ENCODE measurements at places on chromosomes 1 and 21.
A peak's percentile ranks its signal among the peaks of the same experiment; 100 is the strongest.

GRCh38 chr1:29811727-29812407, 575.5 kb downstream of the PTPRU start:
- no peak for DNase-seq

DNA sequence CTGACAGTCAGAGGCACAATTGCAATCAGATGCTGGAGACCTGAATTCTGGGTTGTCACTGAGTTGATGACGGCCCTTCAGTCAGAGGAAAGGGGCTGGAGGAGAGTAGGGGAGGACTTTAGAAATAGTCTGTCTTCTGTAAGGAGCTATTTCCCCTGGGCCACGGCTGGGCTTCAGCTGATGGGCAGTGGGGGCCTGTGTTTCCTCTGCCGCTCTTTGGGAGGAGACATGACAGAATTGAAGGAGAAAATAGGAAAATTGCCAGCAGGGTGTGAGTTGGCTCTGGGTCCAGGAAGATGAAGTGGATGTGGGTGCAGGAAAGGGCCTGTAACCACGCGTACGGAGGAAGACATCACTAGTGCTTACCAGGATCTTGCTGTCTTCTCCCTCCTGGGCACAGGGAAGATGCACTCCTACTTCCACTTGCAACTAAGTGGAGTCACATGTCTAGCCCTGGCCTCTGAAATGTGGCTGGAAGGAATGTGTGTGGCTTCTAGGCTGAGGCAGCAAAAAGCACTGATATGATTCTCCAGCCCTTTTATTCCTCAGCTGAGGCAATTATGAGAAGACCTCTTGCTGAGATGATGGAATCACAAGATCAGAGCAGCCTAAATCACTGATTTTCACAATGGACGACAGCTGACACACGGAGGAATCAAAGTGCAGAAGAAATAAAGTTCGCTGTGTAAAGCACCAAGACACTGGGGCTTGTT, 250.0 kb downstream of the GRIK3 start:
- no peak for DNase-seq

DNA sequence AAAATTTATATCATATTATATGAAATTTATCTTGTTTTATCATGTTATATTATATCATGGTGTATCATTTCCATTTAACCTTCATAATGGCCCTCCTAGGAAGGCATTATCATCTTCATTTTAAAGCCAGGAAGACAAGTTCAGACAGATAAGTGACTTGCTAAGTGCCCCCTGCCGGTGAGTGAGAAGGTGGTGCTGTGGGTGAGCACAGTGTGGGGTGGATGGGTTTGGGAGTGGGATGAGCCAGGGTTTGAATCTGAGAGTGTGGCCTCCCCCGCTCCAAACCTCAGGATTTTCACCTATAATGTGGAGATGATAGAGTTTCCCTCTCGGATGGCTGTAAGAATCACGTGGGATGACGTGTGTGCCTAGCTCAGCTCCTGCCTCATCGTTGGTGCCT, 108.7 kb upstream of the IGSF21 start:
- DNase-seq, result no peak

DNA sequence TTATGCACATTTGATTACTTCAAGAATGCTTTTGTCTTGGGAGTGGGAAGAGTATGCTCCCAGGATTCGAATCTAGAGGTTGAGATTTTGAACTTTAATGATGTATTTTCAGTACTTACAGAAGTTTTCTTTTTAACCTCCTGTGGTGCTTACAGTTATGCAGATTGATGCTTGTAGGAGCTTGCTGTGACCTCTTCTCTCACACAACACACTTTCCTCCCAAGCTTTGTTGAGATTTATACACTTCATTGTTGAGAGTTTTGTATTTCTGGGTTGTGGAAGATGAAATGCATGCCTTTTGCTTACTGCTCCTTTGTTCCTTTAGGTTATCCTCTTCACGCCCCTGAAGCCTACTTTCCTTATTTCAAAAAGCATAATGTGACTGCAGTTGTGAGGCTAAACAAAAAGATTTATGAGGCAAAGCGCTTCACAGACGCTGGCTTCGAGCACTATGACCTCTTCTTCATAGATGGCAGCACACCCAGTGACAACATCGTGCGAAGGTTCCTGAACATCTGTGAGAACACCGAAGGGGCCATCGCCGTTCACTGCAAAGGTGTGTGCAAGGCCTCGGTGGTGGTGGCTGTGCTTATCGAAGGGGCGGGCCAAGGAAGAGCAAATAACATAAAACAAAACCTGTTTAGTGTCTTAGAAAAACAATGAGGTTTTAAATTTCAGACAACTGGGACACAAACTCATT, 75.5 kb upstream of the GPR88 start:
- no peak for DNase-seq

GRCh38 chr1:11768821-11769220, 6.8 kb downstream of the C1orf167 start:
- no peak for DNase-seq

GRCh38 chr21:24895885-24896734, 711.2 kb downstream of the MRPL39 start:
- no peak for DNase-seq

- no peak for DNase-seq
Observed at GRCh38 chr1:62937634-62938296, 153.8 kb downstream of the ATG4C start.

- no peak for DNase-seq
Observed at GRCh38 chr1:178599745-178600144, 86.8 kb downstream of the TEX35 start.

DNA sequence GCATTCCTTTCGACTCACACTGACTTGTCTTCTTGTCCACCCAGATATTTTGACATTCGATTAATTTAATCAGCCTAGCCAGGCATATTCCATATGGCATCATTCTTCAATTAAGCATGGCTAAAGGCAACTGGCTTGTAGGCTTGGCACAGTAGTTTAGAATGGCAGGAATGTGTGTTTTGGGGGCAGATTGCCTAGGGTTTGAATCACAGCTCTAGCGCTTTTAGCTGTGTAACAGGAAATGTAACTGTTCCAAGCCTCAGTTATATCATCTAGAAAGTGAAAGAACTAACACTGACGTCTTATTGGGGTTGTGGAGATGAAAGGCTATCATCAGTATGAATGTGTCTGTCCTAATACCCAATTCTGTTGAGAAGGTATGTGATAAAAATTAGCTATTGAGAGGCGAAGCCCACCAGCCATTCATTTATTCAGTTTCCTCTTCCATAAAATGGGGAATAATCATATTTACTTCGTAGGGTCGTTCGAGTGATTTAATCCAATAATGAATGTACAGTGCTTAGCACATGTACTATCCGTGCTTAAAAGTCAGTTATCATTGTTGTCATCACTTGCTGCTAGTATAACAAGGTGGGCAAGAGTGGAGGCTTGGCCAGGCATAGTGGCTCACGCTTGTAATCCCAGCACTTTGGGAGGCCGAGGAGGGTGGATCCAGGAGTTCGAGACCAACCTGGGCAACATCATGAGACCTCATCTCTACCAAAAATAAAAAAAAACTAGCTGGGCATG, 41.6 kb upstream of the GRHL3 start:
- DNase-seq, result no peak

- no peak for DNase-seq
Observed at GRCh38 chr1:21903638-21904453, 33.3 kb downstream of the HSPG2 start.

GRCh38 chr1:177838907-177839485, 130.9 kb downstream of the SEC16B start:
- DNase-seq, result no peak

DNA sequence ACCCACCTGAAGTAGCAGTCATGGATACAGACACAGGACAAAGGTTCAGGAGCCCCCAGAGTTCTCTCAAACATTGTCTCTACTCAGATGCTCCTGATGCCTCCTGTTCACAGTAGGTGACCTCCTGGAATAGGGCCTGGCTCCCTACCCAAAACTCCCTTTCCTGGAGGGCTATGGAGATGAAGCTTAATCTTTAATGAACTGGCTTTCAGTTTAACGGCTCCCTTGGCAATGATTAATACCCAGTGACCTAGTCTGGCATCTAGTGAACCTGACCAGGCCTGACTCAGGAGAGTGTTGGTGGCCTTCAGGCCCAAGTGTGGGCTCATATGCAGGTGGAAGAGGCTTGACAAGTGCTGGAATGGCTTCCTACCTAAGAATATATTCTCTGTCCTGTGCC, 65.2 kb upstream of the TRABD2B start:
- no peak for DNase-seq

DNA sequence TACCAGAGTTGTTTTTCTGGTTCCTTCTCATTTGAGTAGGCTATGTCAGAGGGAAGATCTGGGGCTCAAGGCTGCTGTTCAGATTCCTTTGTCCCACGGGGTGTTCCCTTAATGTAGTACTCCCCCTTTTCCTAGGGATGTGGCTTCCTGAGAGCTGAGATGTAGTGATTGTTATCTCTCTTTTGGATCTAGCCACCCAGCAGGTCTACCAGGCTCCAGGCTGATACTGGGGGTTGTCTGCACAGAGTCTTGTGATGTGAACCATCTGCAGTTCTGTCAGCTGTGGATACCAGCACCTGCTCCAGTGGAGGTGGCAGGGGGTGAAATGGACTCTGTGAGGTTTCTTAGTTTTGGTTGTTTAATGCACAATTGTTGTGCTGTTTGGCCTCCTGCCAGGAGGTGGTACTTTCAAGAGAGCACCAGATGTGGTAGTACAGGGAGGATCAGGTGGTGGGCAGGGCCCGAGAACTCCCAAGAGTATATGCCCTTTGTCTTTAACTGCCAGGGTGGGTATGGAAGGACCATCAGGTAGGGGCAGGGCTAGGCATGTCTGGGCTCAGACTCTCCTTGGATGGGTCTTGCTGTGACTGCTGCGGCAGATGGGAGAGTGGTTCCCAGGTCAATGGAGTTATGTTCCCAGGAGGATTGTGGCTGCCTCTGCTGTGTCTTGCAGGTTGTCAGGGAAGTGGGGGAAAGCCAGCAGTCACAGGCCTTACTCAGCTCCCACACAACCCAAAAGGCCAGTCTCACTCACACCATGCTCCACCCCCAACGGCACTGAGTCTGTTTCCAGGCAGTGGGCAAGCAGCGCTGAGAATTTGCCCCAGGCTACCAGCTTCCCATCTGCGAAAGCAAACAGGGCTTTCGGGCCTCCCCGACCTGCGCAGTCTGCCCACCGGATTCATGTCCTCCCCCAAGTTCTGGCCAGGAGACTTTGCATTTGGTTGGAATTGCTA, 64.2 kb downstream of the SERINC2 start:
- DNase-seq, result no peak

- peak; percentile 73 for DNase-seq
Observed at GRCh38 chr21:44510508-44511218, 29.3 kb downstream of the KRTAP10-1 start.
